ENCODE measurements at places on chromosomes 12 and 14.

- DNase-seq, result no peak
These were observed 341.0 kb upstream of the FKBP4 start for GRCh38 chr12:2453761-2454090.

DNA sequence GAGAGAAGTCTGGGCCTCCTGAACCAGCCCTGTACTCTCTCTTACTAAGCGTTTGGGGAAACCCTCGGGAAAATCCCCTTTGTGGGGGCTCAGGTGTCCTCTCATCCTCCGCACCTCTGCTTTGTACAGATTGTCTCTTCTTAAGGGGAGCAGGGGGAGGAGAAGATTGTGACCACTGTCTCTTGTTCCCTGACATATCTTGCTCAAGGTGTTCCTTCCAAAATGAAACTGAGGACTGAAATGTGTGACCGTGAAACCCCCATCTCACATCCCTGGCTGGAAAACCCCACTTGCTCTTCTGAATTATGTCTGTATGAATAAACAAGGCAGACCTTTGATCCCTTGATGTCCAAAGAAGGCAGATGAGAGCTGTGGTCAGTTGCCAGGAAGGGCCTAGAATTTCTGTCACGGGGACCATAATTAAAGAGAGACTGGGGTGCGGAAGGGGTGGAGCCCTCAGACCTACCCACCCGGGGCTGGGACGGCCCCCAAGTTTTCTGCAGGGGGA is 369.8 kb downstream of the AACS start:
- DNase-seq, result no peak

DNA sequence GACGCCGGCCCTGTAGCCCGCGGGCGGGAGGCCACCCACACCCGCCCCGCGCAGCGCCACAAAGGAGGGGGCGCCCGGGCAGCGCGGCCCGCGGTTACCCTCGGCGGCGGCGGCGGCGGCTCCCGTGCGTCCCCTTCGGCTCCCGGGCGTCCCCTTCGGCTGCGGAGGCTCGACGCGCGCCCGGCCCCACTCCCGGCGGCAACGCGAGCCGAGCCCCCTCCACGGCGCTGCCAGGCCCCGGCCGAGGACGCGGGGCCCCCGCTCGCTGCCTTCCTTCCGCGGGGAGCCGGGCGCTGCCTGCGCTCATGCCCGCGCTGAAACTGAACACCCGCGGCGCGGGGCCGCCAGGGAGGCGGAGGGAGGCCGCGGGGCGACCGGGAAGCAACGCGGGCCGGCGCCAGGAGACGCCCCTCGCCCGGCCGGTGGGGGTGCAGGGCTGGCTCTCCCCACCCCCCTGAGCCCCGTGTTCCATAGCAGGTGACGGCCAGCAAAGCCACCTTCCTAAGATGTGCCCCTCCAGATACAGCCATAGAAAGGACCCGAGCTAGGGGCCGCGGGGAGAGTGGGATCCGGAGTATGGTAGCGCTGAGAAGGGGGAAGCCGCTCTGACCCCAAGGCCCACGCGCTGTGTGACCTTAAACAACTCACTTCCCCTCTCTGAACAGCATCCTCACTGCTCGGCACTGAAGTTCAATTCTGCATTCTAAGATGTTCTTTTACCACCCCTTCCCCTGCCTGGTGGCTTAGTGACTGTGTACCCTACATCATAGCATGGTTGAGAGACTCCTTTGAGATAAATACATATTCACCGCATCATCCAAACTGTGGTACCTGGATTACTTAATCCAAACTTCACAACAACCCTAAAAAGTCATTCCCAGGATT is 42.8 kb downstream of the KDM2B start:
- DNase-seq, result peak; percentile 50

- peak; percentile 84 for DNase-seq
These were observed at the start of gene DEGS2 for GRCh38 chr14:100159094-100159864. Gene DEGS2, minus strand, starts transcription at chr14:100159645. Its CDS starts 58 bp downstream, at chr14:100159587.

DNA sequence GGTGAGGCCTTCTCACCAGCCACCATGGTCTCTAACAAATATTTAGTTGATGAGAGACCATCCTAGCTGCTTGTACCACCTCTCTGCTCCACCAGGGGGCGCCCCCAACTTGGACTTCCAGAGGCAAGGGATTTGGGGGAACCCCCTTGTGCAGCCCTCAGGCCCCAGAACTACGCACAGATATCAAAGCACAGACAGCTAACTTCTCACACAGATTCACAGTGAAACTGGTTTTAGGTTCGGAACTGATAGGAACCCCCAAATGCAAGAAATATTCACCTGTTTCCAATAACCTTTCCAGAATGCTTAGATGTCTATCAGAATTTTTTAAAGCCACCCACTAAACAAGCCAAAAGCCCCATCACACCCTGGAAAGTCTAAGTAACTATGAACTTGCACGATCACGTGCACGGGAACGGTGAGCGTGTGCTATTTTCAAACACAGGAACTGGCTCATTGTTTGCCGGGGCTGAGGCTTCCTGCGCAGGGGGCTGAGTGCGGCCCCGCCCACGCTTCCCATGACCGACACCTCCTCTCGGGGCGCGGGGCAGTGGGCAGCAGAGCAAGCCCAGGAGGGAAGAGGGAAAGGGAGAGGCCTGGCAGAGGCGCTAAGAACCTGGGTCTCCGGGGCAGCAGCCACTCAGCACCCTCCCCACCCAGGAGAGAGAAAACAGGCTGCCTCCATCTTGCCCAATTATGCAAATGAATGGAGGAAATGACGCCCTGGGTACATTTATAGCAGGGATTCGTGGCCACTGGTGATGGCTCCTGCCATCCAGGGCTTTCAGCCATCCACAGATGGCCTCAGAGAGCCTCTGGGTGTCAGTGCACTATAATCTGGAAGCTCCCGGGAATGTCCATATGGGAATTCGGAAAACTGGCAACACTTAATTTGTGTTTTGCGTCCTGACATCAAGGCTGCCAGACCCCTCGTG is 79.4 kb upstream of the GPR68 start:
- peak; percentile 88 for DNase-seq

- no peak for DNase-seq
These were observed 68.6 kb downstream of the SLC25A47 start for GRCh38 chr14:100391724-100392123.

DNA sequence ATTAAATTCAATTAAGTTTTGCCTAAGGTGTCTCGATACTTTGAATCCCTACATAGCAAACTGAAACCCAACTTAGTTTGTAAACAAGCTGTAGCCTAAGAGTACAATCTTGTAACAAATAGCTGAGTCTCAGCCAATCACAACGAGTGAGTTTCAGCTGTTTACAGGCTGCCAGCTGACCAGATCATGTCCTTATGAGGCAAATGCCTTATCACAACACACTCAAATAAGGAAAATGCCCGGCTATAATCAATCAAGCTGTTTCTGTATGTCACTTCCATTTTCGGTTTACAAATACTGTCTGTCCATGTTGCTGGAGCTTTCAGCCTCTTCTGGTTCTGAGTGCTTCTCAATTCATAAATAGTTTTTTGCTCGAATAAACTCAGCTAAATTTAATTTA is 943.8 kb downstream of the SLC16A7 start:
- DNase-seq, result no peak

GRCh38 chr12:96985515-96986362 is 78.7 kb downstream of the NEDD1 start:
- peak; percentile 27 for DNase-seq

- DNase-seq, result no peak
These were observed 41.3 kb upstream of the HIF1A start for GRCh38 chr14:61654026-61654425.

GRCh38 chr12:17381211-17381610 is 708.8 kb downstream of the RERGL start:
- DNase-seq, result no peak

DNA sequence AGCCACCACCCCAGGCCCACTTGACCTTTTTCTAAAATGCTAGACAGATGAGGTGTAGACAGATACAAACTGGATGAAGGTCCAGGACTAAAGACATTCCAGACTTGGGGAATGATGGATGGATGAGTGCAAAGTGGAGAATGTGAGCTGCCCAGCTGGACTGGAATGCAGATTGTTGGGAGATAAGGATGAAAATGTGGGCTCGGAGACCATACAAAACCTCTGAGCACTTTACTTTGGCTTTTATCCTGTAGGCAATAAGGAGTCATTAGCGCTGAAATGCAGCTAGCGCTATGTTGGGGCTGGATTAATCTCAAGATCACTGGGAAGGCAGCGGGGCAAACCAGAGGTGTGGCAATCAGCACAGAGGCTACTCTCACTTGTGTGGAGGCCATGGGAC is 64.7 kb upstream of the GNPNAT1 start:
- DNase-seq, result no peak

GRCh38 chr12:131836193-131836592 is 8.0 kb downstream of the MMP17 start:
- peak; percentile 25 for DNase-seq

DNA sequence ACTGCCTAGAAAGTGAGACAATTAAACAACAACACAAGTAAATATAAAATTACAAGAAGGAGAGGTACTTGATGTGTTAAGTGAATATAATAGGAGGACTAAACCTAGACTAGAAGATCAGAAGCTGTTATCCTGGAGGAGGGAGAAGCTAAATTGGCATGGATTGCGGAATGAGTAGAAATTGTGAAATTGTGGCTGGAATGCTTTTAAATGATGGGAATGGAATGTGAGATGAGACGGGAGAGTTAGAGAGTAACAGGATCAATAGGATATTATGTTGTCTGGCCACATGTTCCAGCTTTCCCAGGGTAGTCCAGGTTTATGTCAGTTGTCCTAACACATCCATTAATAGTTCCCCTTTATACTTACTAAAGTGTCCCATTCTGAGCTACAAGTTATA is 44.0 kb upstream of the CPNE8 start:
- no peak for DNase-seq

DNA sequence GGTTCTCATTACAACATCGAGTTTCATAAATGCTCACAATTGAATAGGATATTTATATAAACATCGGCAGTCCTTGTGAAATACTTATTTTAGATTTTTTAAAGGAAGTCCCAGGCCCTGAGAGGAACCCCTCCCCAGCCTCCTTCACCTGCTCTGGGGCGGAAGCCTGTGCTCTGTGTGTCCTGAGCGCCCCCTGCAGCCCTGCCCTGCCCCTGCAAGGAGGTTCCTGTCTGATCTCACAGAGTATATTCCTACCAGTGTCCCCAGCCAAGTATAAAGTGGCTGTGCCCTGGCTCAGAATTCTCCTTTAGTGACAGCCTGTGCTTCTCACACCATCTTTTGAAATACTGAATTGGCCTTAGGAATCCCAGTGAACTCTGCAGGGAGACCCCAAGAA is 659.5 kb downstream of the TMEM121 start:
- DNase-seq, result peak; percentile 87

- no peak for DNase-seq
These were observed 311.9 kb upstream of the TBX3 start for GRCh38 chr12:114995891-114996290.

GRCh38 chr12:54257332-54257731 is 22.6 kb downstream of the CBX5 start:
- DNase-seq, result no peak

DNA sequence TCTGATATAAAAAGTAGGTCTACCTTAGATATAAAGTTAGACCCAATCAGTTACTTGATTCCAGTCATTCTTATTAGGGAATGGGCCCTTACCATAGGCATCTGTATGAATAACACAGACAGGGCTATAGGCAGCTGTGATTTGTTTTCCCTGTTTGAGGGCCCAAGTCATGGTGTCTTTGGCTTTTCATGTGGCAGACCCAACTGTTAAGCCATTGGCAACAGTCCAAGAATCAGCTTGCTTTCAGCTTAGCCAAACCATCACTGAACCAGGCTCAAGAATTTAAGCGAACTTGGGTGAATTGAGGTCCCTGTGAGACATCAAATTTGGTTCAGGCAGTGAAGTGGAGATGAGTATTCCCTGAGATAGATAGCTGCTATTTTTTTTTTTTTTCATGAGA is 111.2 kb downstream of the LRRIQ1 start:
- DNase-seq, result no peak

GRCh38 chr14:34685819-34686428 is 28.5 kb downstream of the CFL2 start:
- DNase-seq, result no peak

- DNase-seq, result peak; percentile 73
These were observed at the start of gene GLIPR1L1 for GRCh38 chr12:75334384-75335030. Gene GLIPR1L1, plus strand, starts transcription at chr12:75334670. Its CDS starts 59 bp downstream, at chr12:75334729.

GRCh38 chr12:94848966-94849365 is 154.5 kb downstream of the NDUFA12 start:
- DNase-seq, result no peak

GRCh38 chr12:130973109-130973508 is 19.4 kb downstream of the ADGRD1 start:
- DNase-seq, result no peak

GRCh38 chr12:63955831-63956666 is 111.5 kb downstream of the SRGAP1 start:
- DNase-seq, result no peak

- DNase-seq, result peak; percentile 25
These were observed 199.3 kb upstream of the PWP1 start for GRCh38 chr12:107486140-107486892.

DNA sequence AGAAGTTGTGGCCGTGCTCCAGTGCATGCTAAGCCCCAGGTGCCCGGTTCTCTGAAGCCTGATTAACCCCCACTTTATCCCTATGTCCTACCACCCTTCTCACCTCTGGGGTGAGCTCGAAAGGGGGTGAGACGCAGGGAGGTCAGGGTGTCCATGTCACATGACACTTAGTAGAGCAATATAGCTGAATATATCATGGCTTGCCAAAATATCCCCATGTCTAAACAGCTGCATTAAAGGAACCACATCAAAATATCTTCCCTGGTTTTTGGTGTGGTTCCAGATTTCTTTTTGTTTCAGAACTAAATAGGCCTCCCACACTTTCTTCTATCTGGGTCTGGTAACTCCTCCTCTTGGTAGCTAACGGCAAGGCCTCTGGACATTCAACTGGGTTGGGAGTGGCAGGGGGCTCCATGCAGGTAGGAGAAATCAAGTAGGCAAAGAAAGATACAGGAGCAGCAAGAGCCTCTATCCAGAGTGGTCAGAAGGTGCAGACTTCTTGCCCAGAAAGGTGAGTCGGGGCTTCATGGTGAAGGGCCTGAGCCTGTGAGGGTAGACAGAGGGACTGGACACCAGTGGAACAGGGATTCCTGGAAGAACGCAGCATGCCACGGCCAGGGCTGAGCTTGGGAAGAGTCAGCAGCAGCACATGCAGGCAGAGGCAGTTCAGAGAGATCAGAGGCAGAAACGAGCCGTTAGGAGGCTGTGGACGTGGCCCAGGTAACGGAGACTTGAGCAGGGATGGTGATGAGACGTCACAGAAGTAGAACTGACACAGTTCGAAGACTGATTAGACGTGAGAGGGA is 202.8 kb upstream of the DIO3 start:
- DNase-seq, result no peak

- no peak for DNase-seq
These were observed 861 bp upstream of the MDGA2 start for GRCh38 chr14:47676315-47676617.

GRCh38 chr12:42448841-42449240 is 122.9 kb downstream of the PPHLN1 start:
- no peak for DNase-seq

- DNase-seq, result no peak
These were observed 48.8 kb downstream of the A2M start for GRCh38 chr12:9066755-9067423.

- no peak for DNase-seq
These were observed 15.1 kb downstream of the POU6F1 start for GRCh38 chr12:51202718-51203117.

- peak; percentile 32 for DNase-seq
These were observed 354.3 kb downstream of the CEP128 start for GRCh38 chr14:80587096-80587724.

- no peak for DNase-seq
These were observed 63.6 kb downstream of the TTLL5 start for GRCh38 chr14:75724414-75725204.

Data from OCI-LY7 (cell line).